ENCODE measurements at places on chromosomes 12 and 14. TPM values are rescaled to one million over a fixed set of nuclear protein-coding genes. Genes with fewer than 3 reads are reported as not detected.

DNA sequence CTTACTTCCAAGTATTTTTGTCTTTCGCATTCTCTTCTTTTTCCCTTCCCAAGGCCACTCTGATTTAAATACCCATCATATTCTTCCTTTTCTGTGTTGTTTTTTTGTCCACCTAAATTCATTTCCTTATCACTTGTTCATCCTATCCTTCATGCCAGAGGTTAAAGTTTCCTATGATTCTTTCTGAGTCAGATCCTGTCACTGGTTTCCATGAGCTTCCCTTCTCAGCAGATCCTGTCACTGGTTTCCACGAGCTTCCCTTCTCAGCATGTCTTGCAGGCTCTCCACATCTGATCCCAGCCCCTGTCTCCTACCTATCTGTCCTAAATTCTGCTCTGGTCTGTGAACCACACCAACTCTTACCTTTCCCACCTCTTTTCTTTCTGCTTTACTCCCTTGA is 311.8 kb upstream of the RGS6 start:
- no peak overlapping the region for H3K27ac ChIP-seq
- no peaks in the 10 kb centered on the region for H3K27me3 ChIP-seq
- H3K36me3 ChIP-seq: peaks cover 18% of the 10 kb centered on the region
- no peak overlapping the region for H3K4me3 ChIP-seq

DNA sequence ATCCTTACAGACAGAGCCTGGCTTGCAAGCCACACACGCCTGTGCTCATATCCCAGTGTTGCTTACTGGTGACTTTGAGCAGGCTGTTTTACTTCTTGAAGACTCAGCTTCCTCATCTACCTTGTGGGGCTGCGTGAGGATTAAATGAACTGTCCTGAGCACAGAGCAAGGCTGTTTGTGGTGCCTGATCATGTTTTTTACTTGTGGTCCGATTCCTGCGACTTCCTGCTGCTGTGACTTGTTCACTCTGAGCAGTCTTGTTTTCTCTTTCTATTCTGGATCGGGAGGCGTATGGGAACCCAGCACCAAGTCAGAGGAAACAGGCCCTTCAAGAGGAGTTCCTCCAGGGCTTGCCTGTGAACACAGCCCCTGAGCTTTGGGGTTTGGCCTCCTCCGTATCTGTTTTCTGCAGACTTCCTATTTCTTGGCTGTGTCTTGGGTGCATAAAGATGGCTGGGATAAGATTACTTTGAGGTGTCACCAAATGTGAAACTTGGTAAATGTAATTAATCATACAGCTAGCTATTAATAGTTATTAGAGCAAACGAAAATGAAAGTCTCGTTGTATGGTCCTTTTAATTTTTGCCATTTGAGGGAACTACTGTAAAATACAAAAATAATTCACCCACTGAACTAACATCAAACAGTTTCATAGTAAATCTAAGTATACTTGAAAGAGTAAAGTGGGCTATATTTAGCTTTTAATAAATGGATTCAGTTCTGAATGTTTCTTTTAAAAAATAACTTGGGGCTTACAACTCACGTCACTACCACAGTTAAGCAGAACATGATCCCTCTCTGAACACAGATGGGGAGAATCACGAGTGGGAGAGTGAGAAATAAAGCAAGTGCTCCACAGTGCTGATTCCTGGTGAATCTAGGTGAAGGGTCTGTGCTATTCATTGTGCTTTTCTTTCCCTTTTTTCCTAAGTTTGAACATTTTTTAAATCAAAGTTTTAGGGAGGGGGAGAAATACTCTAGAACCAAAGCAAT is 251.5 kb downstream of the FOXN3 start:
- peak overlapping the region; percentile 31 for H3K27ac ChIP-seq
- H3K27me3 ChIP-seq: no peaks in the 10 kb centered on the region
- H3K4me1 ChIP-seq: peaks cover 19% of the 10 kb centered on the region
- H3K4me3 ChIP-seq: peak overlapping the region; percentile 4
- DNase-seq: peak; percentile 19

GRCh38 chr14:61438860-61439765 is 117.7 kb downstream of the PRKCH start:
- peak; percentile 45 for DNase-seq
- H3K4me3 ChIP-seq: no peak overlapping the region
- H3K27ac ChIP-seq: no peak overlapping the region

Gene CHMP4A
- total RNA-seq: 30.7 TPM

DNA sequence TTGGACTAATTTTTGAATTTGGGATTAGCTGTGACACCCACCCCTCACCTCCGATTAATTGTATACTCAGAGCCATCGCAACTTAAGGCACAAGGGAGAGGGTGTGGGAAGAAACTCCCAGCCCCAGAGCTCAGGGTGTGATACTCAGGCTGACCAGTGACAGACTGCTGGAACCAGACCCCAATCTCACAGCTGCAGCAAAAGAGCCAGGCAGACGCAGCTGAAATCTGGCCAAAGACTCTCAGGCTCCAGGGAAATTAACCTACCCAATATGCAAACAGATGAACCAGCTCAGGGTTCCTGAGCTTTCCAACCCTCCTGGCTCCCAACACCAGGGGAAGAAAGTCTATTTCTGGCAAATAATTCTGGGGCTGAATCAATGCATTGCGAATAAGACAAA is 30.5 kb downstream of the ANAPC7 start:
- no peak for DNase-seq
- no peaks in the 10 kb centered on the region for H3K27me3 ChIP-seq
- H3K4me1 ChIP-seq: peaks cover 18% of the 10 kb centered on the region
- H3K27ac ChIP-seq: no peak overlapping the region

DNA sequence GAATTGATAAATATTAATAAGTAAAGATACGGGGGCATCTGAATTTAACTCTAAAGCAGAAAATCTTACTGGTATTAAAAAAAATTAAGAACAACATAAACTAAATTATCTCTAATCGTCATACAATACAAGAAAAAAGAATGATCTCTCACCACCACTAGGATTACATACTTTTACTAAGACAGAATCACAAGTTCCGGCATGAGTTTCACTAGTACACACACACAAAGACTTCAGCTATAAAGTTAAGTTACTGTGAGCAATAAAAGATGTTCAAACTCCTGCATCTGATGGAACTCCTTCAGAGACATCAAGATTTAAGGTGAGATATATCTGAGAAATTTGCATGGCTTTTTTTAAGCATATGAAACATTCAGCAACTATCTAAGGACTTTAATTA is 21.9 kb downstream of the CEP128 start:
- H3K27me3 ChIP-seq: no peaks in the 10 kb centered on the region
- H3K4me3 ChIP-seq: no peak overlapping the region
- H3K36me3 ChIP-seq: peaks cover 12% of the 10 kb centered on the region
- no peak for DNase-seq
